ENCODE measurements at places on chromosomes 2 and 18.

GRCh38 chr2:1846046-1847015, 102.0 kb upstream of the PXDN start:
- DNase-seq = no peak

GRCh38 chr2:41878056-41878455, 169.8 kb upstream of the PKDCC start:
- no peak for DNase-seq

- DNase-seq = no peak
Observed at GRCh38 chr18:78875016-78875777, 104.4 kb upstream of the SALL3 start.

GRCh38 chr2:147468963-147469362, 375.9 kb upstream of the ACVR2A start:
- DNase-seq = no peak

DNA sequence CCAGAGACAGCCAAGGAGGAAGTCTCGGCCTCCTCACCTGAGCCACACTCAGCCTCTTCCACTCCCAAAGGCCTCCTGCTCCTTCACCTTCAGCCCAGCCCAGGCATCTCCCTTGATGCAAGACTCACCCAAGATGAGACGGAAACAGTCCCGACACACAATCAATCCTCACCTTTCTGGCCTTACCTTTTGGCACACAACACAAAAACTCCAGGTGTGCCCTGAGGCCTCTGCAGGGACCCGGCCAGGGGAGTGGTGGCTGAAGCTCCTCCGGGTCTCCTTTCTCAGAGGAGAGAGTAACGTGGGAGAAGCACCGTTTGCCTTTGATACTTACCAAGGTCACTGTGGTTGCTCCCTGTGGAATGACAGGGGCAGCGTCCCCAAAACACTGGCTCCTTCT, 23.8 kb upstream of the EFHD1 start:
- no peak for DNase-seq

DNA sequence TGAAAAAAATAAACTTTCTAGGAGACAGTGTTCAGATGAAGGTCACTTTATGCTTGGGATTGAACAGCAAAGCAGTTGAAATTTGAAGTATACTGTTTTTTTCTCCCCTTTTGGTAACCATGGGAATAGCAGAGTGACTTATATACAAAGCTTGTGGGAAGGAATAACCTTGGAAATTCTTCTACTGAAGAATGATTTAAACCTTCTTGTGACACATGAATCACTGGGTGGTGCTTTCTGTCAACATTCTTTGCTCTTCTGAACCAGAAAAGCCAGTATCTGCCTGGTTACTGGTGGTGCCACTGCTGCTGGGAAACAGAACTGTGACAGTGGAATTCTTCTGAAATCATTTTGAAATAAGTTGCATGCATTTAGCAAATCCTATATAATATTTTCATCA, 39.4 kb upstream of the RND3 start:
- DNase-seq = peak; percentile 92

DNA sequence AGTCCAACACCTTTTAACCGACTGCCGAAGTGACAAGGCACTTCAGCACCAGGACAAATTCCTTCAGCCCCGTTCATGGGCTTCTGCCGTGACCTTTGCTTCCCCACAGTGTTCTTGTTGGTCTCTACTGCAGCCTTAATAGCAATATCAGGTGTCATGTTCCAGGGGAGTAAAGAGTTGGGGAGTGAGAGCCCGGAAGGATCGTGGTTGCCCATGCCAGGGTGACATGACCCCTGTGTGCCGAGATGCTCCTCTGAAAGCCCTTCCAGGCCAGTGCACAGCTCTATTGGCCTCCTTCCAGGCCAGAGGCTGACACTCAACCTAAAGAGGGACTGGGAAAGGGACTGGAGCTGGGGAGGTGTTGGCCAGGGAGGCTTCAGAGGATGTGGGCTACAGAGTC, 279.2 kb downstream of the CYRIA start:
- DNase-seq = no peak

GRCh38 chr2:201262718-201263117, 2.4 kb downstream of the CASP8 start:
- no peak for DNase-seq

GRCh38 chr2:192203876-192204275, 9.1 kb upstream of the TMEFF2 start:
- peak; percentile 32 for DNase-seq

- no peak for DNase-seq
Observed at GRCh38 chr18:36467614-36468013, 170.1 kb downstream of the FHOD3 start.

GRCh38 chr2:237552908-237553307, 13.5 kb upstream of the PRLH start:
- no peak for DNase-seq

GRCh38 chr2:134815741-134816140, 22.7 kb upstream of the ACMSD start:
- no peak for DNase-seq

DNA sequence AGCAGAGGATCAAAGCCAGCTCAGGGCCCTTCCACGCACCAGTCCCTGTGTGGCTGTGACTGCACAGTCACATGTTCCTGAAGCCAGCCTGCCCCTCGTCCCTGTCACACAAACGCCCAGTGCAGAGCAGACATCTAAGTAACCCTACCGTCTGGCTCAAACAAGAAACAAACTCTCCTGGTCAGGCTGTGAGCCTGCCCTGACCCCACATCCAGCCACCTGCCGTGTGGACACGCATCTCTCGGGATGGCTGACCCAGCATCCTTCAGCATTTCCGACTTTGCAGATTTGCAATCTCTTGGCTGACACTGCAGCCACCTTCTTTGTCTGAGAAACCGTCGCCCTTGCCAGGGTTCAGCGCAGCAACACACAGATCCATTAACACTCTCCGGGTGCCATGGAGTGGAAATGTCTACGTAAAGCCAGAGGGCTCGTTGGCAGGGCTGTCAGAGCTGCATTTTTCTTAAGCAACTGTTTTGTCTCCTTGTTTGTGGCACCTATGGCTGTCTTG, 82.3 kb upstream of the ASAP2 start:
- DNase-seq = no peak

DNA sequence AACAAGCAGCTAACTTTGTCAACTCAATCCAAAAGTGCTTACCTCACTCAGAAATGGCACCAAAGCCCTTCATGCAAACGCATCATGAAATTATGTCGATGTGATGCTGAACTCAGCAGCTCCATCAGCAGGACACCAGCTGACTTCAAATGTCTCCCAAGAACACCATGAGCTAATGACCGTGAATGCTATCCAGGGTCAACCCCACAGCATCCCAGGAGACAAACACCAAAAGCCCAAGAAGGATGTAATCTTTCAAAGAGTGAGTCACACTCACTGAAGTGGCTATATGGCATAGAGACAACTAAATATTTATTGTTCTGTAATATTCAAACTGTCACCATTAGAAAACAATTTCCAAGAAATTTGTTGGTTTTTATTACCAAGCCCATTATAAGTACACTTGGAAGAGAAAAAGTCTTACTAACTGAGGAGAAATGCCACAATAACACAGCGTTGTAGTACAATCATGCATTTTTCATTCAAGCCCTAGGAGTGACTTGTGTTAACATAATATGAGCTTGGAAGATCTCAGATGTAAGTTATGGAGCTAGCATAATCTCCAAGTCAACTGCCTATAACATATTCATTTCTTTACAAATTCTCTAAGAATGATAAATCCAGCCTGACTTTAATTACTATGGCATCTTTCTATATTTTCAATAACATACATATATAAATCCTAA, 165.0 kb upstream of the CCDC68 start:
- peak; percentile 88 for DNase-seq

- no peak for DNase-seq
Observed at GRCh38 chr18:53165770-53166169, 825.8 kb downstream of the DCC start.

GRCh38 chr2:234973008-234973407, 21.2 kb downstream of the SH3BP4 start:
- peak; percentile 43 for DNase-seq

- no peak for DNase-seq
Observed at GRCh38 chr18:53747210-53747609, 477.3 kb downstream of the MBD2 start.

GRCh38 chr18:37299471-37300304, 265.9 kb downstream of the CELF4 start:
- peak; percentile 95 for DNase-seq

- DNase-seq = no peak
Observed at GRCh38 chr2:176165370-176166050, 8.4 kb downstream of the HOXD3 start.

GRCh38 chr2:112846031-112846430, 9.5 kb upstream of the IL1B start:
- no peak for DNase-seq

DNA sequence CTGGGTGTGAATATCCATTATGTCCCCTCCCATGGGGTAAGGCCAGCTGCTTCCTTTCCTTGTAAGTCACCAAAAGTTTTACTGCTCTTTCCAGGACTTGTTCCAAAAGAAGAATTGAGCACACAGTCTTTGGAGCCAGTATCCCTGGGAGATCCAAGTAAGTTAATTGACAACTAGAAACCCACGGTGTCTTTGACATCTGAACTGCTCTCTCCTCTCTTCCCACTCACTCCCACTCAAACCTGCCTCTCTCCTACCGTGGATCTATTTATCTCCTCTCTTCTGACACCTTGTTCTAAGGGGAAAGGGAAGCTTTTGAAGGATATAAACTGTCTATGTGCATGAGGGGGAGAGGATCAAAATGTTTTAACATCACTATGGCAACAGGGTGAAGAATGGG, 86.7 kb downstream of the VIT start:
- DNase-seq = no peak

GRCh38 chr2:105327690-105328089, 1.8 kb downstream of the TGFBRAP1 start:
- no peak for DNase-seq

DNA sequence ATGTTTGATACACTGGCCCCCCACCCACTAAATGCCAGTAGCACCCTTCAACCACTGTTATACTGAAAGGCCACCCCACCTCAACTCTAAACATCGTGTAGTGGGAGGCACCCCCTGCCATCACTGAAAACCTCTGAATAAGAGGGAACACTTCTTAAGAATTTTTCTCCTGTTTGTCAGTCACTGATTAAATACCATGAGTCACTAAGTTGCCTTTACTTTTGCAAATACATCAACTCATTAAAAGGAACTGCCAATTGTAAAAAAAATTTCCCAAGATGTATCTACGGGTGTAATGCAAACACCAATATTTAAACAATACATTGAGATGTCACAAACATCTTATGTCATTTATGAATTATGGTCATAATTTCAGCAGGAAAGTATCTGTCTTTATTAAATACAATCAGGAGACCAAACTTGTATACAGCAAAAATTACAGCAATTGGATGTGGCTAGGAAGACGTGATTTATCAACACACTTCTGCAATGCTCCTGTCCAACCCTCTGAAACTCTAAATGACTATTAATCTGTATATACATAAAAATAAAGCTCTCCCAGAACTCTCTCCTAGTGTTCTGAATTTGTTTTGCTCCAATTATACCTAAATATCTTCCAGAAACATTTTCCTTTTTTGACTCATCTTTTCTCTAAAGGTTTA, 144.1 kb upstream of the STK17B start:
- peak; percentile 46 for DNase-seq

DNA sequence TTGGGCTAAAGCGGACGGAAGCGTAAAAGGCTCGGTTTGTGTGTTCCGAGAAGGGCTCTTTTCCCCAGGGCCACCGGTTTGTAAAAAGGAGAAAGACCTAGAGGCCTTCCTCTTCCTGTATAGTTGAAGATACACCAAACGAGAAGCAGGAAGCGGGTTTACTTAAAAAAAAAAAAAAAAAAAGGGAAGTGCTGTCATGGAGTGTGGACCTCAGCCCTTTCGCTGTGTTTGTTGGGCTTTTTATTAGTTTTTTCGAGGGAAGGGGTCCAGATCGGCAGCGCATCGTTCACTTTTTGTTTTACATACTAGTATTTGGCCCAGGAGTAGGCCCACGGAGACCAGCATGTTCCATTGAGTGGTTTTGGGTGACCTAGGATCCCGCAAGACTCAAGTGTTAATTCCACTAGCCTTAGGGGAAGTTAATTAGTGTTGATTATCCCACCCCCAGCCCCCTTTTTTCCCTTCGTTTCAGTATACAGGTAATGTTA, 676 bp downstream of the ACTR2 start:
- DNase-seq = peak; percentile 60

GRCh38 chr18:75962036-75962572, 532.9 kb downstream of the ZNF516 start:
- no peak for DNase-seq

DNA sequence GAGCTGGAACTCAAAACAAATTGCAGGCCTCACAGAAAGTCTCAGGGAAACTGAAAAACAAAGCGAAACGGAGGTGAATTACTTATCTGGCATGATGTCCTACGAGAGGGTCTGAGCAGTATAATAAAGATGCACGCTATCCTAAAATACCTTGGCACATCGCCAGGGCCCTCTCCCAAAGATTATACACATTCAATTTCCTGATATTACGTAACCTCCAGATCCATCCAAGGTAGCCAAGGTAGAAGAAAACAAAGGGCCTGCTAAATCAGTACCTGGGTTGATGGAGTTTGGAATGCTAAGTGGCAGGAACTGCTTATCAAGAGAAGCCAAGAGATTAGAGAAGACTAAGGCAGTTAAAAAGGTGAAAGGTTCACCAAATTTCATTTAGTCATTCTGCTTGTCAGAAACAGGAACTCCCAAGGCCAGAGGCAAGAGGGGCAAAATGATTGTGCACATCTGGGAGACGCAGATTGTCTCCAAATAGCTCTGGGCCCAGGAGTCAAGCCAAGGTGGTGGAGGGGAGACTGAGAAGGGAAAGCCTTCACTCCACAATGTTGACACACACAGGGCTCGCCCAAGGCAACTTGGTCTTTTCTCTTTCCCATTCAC, 236.8 kb upstream of the ATP5MC3 start:
- no peak for DNase-seq

DNA sequence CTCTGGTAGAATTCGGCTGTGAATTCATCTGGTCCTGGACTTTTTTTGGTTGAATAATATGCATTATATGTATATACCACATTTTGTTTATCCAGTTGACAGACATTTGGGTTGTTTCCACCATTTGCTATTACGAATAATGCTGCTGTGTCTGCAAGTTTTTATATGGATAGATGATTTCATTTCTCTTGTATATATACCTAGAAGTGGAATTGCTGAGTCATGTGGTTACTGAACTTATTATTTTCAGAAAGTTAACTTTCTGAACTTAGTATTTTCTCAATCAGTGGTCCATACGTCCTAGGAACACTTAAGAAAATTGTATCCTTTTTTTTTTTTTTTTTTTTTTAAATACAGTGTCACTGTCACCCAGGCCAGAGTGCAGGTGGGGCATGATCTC, 63.3 kb downstream of the RIF1 start:
- no peak for DNase-seq

GRCh38 chr18:73235921-73236320, 368.1 kb upstream of the NETO1 start:
- DNase-seq = no peak

- DNase-seq = no peak
Observed at GRCh38 chr2:222398446-222398885, 25.9 kb upstream of the SGPP2 start.

Data from astrocyte of the spinal cord (primary cell).